Stimulated activated CD4-positive, alpha-beta T cell treated with anti-CD3 and anti-CD28 coated beads, Interleukin-4, amount 100 ng/mL, for 48 hours (primary cell): ENCODE measurements at places on chromosomes 4 and X.
A peak's percentile ranks its signal among the peaks of the same experiment; 100 is the strongest.

DNA sequence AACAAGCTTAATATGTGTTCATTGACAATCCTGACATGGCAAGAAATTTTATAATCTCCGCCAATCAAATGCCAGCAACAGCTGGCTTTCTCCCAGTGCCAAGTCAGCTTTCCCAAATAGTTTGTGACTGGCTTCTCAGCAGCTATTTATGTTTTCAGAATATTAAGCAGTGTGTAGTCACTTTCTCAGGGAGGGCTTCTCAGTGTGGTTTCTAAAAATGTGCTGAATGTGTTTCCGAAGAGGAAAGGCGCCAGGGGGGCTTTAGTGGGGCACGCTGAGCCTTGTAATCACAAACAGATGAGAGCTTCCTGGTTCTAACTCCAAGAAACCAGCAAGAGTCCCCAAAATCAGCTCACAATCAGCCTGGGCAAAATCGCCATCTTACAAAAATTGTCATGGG, 258.7 kb upstream of the CPEB2 start:
- no peak for DNase-seq

- no peak for DNase-seq
These were observed 68.7 kb downstream of the MEPE start for GRCh38 chr4:87901422-87901992.

DNA sequence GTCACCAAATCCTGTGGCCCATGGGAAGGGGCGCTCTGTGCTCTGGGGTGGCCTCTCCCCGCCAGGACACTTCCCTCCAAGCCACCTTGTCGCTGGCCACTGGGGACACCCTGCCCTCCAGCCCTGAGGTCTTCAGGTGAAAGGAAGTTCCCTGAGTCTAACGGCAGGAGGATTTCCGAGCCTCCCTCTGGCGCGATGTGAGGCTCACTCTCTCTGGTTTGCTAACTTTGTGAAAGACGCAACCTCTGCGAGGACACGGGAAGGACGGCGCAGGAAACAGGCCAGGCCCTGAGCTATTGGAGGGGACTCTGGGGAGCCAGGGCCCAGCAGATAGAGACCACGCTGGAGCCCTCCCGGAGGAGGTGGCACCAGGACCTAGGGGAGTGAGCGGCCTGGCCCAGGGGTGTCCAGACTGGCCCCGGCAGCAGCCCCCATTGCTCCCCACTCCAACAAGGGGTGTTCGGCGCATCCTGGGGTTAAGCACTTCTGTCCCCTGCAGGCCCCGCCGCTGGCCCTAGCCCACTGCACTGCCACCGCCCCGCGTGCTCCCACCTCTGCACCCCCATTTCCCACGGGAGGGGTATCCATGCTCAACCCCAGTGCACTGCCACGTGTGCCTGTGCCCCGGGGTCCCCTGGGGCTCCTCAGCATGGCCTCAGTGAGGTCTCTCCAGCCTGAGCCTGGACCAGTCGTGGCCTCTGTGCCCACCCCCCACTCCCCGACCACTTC, 72.2 kb upstream of the MXD4 start:
- no peak for DNase-seq

DNA sequence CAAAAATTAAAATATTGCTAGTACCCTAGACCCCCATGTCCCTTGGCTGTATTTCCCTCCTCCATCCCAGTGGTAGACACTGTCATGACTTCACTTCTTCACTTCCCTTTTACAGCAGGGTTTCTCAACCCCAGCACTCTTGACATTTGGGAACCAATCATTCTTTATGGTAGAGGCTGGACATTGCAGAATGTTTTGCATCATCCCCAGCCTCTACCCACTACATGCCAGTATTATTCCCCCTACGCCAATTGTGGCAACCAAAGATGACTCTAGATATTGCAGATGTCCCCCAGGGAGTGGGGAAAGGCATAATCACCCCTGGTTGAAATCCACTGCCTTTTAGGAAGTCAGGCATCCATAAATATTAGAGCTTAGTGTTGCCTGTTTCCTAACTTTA, 138.6 kb downstream of the AMELX start:
- no peak for DNase-seq

- no peak for DNase-seq
These were observed 4.6 kb upstream of the GCNA start for GRCh38 chrX:71573590-71573989.

DNA sequence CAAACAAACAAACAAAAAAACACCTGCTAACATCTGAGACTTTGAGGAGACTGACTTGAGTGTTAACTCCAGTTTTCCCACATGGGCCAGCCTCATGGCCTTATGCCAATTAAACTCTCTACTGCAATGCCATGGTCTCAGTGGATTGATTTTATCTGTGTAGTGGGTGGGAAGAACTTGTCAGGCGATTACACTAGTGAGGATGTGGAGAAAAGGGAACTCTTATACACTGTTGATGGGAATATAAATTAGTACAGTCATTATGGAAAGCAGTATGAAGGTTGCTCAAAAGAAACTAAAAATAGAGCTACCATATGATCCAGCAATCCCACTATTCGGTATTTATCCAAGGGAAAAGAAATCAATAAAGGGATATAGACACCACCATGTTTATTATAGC, 12.8 kb upstream of the XIAP start:
- DNase-seq = no peak

GRCh38 chr4:102757681-102758080, 3.1 kb downstream of the MANBA start:
- no peak for DNase-seq

DNA sequence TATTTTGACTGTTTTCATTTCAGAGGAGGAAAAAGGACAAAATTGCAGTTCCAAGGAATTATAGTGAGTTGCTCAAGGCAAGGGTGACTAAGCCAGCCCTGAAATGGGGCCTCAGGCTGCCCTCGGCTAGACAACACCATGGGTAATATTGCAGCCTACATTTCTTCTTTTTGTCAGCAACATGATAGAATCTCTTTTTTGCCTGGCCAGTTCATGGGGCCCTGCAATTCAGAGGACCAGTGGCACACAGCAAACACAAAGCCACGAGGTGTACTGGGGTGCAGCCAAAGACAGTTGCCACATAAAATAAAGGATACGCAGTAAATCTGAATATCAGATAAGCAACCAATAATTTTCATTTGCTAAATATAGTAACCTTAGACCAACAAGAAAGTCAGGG, 41.8 kb downstream of the RBM47 start:
- no peak for DNase-seq

GRCh38 chr4:3852711-3853110, 86.5 kb downstream of the ADRA2C start:
- DNase-seq = no peak

DNA sequence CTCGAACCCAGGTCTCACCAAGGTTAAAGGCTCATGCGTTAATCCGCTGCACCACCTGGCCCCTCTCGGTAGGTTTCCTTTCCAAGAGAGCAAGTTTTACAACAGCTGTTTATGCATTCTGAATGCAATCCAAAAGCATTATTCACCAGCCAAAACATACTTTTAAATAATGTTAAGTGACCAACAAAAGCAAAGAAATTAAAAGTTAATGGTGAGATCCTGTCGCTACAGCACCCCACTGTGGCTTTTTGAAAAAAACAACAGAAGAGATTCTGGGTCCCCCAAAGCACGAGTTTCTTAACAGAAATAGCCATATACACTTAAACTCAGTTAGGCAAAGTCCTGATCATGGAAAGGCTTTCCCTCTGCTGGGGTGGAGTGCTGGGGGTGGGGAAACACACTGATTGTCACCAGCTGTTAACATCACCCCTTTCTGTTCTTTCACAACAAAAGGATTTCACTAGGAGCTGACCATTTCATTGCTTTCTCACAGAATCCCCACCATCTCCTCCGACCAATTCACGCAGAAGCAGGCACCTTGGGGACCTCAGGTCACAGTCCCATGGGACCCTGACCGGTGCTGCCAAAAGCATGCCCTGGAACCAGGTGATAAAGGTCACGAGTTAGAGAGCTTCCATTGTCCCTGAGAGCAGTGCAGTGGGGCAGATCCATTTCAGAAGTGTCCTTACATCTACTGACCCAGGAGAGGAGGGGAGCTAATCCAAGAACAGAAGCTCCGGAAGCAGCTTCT, 51.2 kb downstream of the ZNF827 start:
- DNase-seq = no peak

GRCh38 chr4:174420316-174420715, 102.0 kb downstream of the HPGD start:
- no peak for DNase-seq

DNA sequence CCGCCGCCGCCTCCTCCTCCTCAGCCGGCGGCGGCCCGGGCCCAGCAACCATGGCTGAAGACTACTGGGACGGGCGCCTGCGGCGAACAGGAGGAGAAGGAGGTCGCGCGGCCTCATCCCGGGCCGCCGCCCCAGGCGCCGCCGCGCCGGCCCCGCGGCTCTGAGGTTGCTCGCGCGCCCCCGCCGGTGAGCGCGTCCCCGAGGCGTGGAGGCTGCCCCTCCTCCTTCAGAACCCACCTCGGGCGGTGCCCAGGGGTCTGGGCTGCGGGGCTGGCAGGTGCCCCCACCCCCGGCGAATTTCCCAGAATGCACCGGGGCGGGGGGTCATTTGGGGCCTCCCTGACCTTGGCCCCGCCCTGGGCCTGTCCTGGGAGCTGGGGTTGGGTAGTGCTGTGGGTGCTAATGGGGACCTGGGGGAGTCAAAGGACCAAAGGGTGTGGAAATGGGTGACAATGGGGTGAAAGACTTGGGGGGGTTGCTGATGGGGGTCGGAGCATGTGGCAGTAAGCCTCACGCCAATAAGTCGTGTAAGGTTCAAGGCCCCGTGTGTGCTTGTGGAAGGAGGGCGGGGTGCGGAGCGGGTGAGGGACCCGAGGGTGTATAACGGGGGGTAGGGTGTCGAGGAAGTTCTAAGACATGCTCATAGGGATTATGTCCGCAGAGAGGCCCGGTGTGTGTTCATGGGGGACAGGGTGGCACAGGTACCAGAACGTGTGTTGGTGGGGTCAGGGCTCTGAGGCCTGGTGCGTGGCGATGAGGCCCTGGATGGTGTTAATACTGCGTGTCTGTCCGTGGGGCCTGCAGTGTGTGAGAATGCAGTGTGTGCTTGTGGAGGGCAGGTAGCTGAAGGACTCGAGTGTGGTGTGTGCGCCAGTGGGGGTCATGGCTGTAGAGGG, 687 bp downstream of the CDK16 start:
- DNase-seq = peak; percentile 32

DNA sequence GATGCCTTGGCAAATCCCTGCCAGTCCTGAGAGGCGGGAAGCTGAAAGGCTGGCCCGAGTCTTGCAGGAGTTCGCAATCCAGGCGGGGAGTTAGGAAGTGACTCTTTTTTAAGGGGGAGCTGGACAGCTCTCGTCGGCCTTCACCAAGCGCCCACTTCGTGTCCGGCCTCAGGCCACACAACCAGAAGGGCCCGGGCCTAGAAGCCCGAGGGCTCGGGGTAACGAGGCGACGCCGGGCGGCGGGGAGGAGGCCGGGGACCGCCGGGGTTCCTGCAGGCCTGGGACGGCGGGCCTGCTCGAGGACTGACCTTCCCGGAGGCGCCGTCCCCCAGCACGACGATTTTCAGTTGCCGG, 395 bp downstream of the RAB28 start:
- peak; percentile 7 for DNase-seq

DNA sequence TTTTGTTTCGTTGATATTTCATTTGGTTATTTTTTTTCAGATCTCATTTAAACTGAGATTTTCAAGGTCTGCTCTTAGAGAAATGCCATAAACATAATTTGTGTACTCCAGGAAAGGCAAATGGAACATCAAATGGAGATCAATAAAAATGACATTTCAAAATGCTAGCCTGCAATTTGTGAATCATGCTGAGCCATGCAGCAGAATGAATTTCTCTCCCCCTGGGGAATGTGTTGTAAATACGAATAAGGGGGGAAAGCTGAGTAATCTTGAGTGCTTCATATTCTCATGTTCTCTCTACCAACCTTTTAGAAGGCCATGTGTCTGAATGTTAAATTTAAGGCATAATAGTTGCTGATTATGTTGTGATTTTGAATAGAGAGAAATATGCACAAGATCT, 7.8 kb downstream of the ZCCHC4 start:
- no peak for DNase-seq

- DNase-seq = no peak
These were observed 173.1 kb downstream of the STK32B start for GRCh38 chr4:5224340-5224739.

GRCh38 chrX:22758807-22759481, 240.8 kb upstream of the DDX53 start:
- no peak for DNase-seq

DNA sequence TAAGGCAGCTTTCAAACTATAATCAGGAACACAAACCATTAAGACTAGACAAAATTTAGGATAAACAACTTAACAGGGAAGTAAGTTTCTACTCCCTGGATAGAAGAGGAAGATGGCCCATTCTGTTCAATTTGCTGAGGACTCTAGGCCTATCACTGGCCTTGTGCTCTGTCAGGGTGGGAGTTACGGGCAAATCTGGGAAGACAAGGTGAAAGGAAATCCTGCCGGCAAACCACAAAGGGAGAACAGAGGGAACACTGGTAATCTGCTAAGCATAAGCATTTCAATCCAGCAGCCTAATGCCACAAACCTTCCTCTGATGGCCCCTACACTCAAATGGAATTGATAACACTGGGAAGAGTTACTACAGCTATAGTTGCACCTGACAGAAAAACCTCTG, 8.3 kb downstream of the GPR82 start:
- no peak for DNase-seq

GRCh38 chr4:76811604-76812412, 86.1 kb downstream of the SOWAHB start:
- DNase-seq = no peak

GRCh38 chrX:131881194-131881593, 141.9 kb upstream of the STK26 start:
- no peak for DNase-seq

GRCh38 chrX:102063445-102064074, 61.9 kb upstream of the TCEAL2 start:
- no peak for DNase-seq

GRCh38 chr4:169582706-169583105, 29.7 kb downstream of the NEK1 start:
- DNase-seq = no peak

DNA sequence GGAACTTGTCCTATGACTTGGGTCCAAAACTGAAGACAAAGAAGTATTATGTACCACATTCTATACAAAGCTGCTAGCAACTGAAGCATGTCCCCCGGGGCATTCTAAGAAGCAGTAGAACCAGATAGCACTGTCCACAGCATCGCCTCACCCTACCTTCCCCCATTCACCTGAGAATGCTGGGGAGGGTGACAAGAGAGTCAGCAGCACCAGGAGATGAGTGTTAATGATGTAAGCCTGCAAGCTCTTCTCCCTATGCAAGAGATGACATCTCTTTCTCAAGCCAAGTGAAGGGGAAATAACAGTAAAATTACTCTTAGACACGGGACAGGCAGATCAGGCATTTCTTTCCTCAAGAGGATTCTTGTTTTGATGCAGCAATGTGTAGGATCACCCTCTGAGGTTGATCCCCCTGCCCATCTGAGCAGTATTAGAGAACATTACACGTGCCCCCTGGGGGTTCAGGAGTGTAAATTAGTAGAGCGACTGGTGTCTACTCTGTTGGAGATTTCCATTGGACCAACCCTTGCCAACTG, 13.9 kb upstream of the TLR1 start:
- no peak for DNase-seq

DNA sequence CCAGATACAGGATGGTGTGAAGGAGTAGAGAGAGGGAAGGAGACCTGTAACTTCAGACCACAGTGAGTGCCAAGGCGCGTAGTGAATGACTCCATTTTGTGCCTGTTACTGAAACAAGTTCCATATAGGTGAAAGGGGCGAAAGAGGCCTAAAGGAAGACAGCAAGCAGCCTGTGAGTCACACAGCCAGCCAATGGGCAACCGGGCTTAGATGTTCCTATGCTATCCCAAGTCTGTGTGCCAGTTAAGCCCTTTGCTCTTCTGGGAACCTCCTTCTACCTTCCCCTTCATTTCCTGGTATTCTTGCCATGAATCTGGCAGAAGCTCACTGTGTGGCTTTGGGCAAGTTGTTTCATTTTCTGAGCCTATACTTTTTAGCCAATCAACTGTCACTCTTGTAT, 161.8 kb upstream of the LDB2 start:
- DNase-seq = no peak
